Stimulated activated CD4-positive, alpha-beta T cell treated with anti-CD3 and anti-CD28 coated beads, Interleukin-2, amount 100 ng/mL, for 4 hours (primary cell): ENCODE measurements at places on chromosomes 12 and 14.

- no peak for DNase-seq
Observed at GRCh38 chr12:26113181-26113654, 11.6 kb downstream of the BHLHE41 start.

DNA sequence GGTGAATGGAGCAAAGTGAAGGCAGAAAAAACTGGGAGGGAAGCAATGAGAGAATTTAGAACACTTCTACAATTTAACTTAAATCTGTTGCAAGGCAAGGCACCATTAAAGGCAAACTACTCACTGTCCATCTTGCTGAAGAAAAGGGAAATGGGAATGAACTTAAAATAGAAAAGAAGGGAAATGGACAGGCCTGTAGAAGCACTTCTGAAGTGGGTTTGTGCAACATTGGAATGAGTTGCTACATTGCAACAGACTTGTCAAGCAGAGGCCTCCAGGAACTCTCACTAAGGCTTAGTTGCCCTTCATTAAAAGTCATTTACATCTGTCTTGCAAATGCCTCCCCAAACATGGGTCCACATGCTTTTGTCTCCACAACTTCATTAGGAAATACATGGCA lies 13.7 kb upstream of the OR10AD1 start:
- no peak for DNase-seq

DNA sequence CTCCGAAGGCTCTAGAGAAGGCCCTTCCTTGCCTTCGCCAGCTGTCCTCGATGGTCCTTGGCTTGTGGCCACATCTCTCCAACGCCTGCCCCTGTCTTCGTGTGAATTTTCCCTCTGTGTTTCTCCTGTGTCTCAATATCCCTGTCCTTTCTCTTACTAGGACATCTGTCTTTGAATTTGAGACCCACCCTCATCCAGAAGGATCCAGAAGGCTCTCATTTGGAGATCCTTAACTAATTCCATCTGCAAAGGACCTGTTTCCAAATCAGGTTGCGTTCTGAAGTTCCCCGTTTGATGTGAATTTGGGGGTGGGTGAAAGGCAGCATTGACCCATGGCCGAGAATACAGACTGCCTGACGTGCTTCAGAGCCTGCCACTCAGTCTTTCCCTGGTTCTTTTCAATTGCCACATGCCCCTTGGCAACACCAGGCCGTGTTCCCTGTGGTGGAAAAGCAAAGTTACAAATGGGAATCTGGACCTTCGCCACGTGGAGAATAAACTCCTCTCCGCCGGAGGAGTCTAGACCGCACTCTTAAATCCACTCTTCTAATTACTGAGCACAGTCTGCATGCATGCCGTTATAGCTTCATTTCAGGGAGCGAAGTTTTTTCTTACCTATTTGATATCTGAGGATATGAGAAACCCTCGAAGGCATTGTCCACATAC lies 158.8 kb downstream of the TMEM132C start:
- DNase-seq = no peak

- no peak for DNase-seq
Observed at GRCh38 chr12:45638386-45638785, 91.1 kb upstream of the ARID2 start.

- no peak for DNase-seq
Observed at GRCh38 chr14:23578560-23579310, at the start of gene JPH4. TSS of gene JPH4 (minus strand) at chr14:23578790. CDS start at chr14:23577453, 1,337 bp downstream.

DNA sequence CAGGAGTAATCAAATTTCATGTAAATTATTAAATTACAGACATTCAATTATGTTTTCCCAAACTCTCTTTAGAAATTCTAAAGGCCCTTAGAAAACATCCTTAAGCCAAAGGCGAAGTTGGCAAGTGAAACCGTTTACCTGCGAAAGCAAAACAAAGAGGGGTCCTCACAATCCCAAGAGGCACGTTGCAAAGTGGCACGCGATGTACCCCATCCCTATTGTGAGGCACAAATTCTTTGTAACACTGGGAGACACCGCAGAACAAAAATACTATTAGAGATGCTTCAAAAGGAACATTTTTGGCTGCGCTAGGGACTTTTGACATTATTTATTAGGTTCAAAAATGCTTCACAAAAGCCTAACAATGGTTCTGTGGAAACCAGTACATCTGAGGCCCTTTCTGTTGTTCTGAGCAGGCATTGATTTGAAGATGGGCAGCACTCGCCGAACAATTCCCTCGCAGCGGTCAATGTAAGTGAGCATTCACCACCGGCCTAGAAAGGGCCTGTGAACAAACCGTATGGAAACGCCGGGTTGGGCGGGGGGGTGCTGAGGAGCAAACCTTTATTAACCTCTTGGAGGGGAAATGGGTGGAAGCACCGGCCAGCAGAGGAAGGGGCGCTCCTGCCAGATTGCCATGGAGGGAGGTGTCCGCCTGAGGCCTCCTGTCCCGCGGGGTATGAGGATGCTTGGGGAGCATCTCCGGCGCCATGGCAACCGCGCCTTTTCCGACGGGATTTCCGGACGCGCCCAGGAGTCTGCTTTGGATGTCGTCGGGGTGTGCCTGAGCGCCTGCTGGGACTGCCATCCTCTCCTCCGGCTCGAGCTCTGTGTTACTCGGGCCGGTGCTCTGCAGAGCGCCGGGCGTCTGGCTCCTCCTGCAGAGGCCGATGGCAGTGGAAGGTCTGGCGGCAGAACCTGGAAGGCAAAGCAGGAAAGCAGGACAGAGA lies 193.9 kb downstream of the C12orf42 start:
- no peak for DNase-seq

DNA sequence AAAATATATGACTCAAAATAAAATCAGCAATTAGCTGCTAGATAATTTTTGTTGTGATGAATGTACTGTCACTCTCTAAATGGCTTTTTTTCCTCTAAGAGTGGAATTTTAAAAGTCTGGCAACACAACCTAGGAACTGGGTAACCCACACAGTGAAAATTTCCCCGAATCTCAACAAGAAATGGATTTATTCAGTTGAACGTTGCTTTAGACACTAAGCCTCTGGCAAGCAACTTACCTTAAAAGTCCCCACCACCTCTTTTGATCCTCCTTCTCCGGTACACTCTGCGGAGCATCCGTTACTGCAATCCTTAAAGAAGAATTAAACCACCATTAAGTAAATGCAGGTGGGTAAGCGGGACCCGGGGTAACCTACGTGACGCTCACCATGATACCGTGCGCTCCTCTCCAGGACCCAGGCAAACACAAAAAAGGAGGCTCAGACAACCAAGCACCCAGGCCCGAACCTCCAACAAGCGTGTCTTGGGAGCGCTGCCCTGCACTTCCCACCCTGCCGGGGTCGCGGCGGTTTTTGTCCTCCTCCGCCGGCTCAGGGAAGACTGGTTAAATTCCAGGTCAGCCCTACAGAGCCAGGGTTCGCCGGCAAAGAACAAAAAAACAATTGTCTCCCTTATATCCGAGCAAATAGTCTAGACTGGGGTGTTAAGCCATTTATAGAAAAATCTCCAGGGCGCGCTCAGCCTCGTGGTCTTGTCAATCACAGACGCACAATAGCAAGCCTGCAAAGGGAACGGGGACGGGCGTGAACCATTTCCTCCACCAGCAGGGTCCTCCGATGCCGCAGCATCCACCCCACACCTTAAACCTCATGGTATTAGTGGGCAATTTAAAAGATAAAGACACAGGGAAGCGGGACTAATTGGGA lies 47.1 kb downstream of the BCAT1 start:
- no peak for DNase-seq

- DNase-seq = no peak
Observed at GRCh38 chr12:1878695-1879094, 39.8 kb downstream of the CACNA2D4 start.

DNA sequence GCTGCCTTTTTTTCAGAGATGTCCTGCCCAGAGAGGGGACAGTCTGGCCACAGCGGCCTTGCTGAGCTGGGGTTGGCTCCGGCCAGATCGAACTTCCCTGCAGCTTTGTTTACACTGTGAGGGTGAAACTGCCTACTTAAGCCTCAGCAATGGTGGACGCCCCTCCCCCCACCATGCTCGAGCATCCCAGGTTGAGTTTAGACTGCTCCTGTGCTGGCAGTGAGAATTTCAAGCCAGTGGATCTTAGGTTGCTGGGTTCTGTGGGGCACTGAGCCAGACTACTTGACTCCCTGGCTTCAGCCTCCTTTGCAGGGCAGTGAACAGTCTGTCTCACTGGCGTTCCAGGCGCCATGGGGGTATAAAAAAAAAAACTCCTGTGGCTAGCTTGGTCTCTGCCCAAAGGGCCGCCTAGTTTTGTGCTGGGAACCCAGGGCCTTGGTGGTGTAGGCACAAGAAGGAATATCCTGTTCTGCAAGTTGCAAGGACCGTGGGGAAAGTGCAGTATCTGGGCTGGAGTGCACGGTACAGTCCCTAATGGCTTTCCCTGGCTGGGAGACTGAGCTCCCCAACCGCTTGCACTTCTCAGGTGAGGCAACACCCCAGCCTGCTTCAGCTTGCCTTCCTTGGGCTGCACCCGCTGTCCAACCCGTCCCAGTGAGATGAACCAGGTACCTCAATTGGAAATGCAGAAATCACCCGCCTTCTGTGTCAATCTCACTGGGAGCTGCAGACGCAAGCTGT lies 79.1 kb downstream of the LRIG3 start:
- no peak for DNase-seq
